Melanocyte of skin (primary cell): ENCODE measurements at places on chromosomes 1 and 21. TPM values are rescaled to one million over a fixed set of nuclear protein-coding genes. Genes with fewer than 3 reads are reported as not detected.

The NPPA gene
- total RNA-seq: not detected in 2 replicates

The SPATA21 gene
- not detected in 2 replicates for total RNA-seq

The CTSK gene
- 311 and 327 TPM in 2 replicates for total RNA-seq

The KCNA3 gene
- not detected in 2 replicates for total RNA-seq

The FCN3 gene
- total RNA-seq: not detected in 2 replicates

The C2CD4D gene
- total RNA-seq: 0.36 and 0.69 TPM in 2 replicates

The KRTAP12-2 gene
- not detected in 2 replicates for total RNA-seq

The DNAI4 gene
- total RNA-seq: 4.0 and 5.5 TPM in 2 replicates

The CD34 gene
- total RNA-seq: 0.73 TPM in 1 of 2 replicates, not detected in the other

The COL16A1 gene
- 9.3 and 17.4 TPM in 2 replicates for total RNA-seq

The CAPN2 gene
- 111 and 174 TPM in 2 replicates for total RNA-seq

The HSD3B2 gene
- 0.15 TPM in 1 of 2 replicates, not detected in the other for total RNA-seq

The AGT gene
- total RNA-seq: 0.69 TPM in 1 of 2 replicates, not detected in the other

The CHD5 gene
- under 0.01 TPM in 1 of 2 replicates, not detected in the other for total RNA-seq

The GPR37L1 gene
- under 0.01 TPM in 1 of 2 replicates, not detected in the other for total RNA-seq

The FCRL5 gene
- total RNA-seq: not detected in 2 replicates

The OR2L3 gene
- total RNA-seq: not detected in 2 replicates

The ITLN2 gene
- total RNA-seq: not detected in 2 replicates

The NPR1 gene
- total RNA-seq: under 0.01 and 1.1 TPM in 2 replicates

The LCE2C gene
- total RNA-seq: not detected in 2 replicates

The RNF186 gene
- total RNA-seq: not detected in 2 replicates

The GJC2 gene
- under 0.01 and 0.36 TPM in 2 replicates for total RNA-seq

The SLC45A1 gene
- total RNA-seq: 0.36 and 1.0 TPM in 2 replicates

The THRAP3 gene
- 144 and 159 TPM in 2 replicates for total RNA-seq

The TCHHL1 gene
- not detected in 2 replicates for total RNA-seq

The KIAA1614 gene
- total RNA-seq: 6.9 and 10.2 TPM in 2 replicates

The GABPB2 gene
- total RNA-seq: 7.9 and 10.9 TPM in 2 replicates

The ACKR1 gene
- under 0.01 and 0.15 TPM in 2 replicates for total RNA-seq

The FTCD gene
- not detected in 2 replicates for total RNA-seq

The SYDE2 gene
- 2.9 and 3.0 TPM in 2 replicates for total RNA-seq

The LEFTY2 gene
- total RNA-seq: not detected in 2 replicates

The UTS2 gene
- total RNA-seq: under 0.01 TPM in 1 of 2 replicates, not detected in the other

The GJA8 gene
- total RNA-seq: not detected in 2 replicates

The GSTM5 gene
- 0.15 and 0.33 TPM in 2 replicates for total RNA-seq

The RPTN gene
- not detected in 2 replicates for total RNA-seq
